ENCODE measurements at places on chromosomes 7 and 10.
A peak's percentile ranks its signal among the peaks of the same experiment; 100 is the strongest.

GRCh38 chr10:90930971-90931871 lies 10.3 kb upstream of the ANKRD1 start:
- DNase-seq: peak; percentile 76

GRCh38 chr7:123305840-123306375 lies 106.1 kb upstream of the SLC13A1 start:
- no peak for DNase-seq

GRCh38 chr10:60666221-60666620 lies 112.1 kb upstream of the CDK1 start:
- DNase-seq: no peak

DNA sequence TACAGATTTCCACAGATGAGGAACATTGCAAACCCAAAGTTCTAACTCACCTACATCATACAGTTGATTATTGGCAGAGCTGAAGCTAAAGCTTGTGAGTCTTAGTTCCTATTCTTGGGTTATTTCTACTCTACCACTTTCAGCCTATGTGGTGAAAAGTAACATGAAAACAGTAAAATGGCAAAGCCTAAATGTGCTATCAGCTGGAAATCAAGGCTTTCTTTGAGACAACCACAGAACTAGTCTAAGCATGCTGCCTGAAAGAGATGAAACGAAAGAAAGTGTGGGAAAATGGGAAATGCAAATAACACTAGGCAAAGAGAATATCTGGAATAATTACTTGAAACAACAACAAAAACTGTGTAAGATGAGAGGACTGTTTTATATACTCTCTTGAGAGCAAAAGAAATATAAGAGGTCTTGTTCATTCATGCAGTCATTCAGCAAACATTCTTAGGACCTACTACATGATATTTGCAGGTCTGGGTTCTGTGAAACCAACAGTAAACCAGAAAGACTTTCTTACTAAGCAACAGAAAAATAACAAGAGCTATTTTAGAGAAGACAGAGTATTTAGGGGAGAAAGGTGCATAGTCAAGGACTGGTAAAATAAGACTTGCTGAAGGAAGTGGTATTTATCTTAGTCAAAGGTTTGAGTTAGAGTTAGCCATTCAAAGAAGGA lies 437.1 kb downstream of the HTR7 start:
- no peak for DNase-seq

- DNase-seq: no peak
Observed at GRCh38 chr7:105920766-105921165, 42.3 kb upstream of the CDHR3 start.
